Bone marrow (tissue), 2 donors: ENCODE measurements at places on chromosomes 3 and 15.

DNA sequence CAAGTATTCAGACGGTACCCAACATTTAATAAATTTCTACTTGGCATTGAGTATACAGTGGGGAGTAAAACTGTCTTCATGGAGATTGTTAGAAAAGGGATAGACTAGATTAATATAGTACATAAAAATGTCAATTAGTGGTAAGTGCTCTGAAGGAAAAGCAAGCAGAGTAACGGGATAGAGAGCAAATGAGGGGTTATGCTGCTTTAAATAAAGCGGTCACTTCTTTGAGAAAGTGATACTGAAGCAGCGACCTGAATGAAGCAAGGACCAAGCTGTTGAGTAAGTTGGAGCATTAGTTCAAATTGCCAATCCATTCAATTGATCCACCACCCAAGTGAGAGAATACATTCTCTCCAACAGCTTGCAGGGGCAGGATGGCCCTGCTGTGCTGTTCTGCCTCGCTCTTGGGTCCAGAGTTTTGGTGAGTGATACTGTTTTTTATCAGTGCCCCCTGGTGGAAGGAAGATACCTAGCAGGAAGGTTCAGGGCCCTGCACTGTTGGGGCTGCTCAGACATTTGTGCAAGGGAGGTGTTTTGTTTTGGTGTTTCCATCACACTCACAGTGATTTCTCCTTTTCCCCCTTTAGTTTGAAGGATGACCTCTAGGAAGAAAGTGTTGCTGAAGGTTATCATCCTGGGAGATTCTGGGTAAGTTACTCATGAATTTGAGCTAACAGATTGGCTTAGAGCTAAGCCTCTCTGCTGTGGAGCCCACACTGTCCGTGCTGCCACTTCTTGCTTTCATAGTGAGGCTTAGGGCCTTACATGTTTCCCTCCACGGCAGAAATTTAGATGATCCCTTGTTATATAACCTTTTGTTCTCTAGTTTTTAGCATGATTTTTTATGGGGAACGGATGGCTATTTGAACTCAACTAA lies 69.0 kb downstream of the RAB7A start:
- DNase-seq, result no peak

DNA sequence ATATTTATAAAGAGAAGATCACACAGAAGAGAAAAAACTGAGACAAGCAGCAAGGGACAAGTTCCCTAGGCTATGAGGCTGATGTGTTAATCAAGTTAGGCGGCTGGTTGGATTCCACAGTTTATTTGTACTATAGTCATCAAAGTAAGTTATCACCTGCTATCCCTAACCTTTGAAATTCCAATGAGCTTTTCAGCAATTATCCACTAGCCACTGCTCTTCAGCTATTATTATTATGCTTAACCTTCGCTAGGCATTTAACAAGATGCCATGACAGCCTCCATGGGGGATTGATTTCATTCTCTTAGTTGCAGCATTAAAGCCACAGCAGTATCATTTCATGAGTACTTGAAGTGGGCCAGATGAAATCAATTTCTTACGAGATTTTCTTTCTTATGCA lies 699.5 kb upstream of the NAALADL2 start:
- no peak for DNase-seq

GRCh38 chr3:151283907-151284461 lies 5.6 kb upstream of the P2RY14 start:
- no peak for DNase-seq

DNA sequence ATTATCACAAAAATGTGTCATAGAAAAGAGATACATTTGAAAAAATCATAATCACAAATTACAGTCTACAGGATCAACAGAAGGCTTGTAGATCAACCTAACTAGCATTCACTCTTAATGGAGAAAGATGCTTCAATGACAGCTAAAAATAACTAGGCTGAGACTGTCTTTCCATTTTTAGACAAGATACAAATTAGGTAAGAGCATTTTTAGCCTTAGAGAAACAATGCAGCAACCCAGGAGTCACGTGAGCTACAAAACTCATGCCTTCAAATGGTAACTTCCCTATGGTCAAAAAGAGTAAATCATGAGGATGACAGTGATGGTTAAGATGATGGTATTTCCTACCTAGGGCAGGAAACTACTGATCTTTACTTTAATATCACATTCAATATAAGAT lies 415.4 kb downstream of the MAGI1 start:
- DNase-seq, result no peak

DNA sequence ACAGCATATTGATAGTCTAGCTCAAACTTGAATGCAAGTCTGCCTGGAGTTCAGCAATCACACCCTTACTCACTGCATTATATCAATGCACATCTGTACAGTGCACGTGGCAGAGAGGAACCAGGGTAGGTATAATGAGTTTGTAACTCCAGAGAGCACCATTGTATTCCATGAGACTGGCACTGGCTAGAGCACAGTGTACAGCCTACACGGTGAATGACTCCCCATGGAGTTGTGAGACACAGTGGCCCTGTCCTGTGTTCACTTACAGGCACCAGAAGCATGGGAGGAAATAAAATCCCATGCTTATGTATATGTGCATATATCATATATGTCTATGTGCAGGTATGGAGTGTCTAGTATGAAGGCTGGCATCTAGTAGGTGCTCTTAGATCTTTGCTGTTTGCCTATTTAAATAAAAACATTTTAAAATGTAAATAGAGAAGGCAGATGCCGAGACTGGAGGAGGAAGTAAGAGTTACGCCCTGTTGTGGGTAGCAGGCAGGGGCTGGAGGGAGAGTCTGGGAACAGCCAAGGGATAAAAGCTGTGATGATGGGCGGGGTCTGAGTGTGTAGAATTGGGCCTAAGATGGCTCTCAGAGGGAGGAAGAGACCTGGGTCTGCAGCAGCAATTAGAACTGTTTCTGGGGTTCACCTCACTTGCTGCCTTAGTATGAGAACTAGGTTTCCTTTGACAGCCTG lies 360.7 kb upstream of the ICE2 start:
- DNase-seq, result no peak

GRCh38 chr15:101137312-101137940 lies 114.4 kb downstream of the CHSY1 start:
- DNase-seq, result no peak

DNA sequence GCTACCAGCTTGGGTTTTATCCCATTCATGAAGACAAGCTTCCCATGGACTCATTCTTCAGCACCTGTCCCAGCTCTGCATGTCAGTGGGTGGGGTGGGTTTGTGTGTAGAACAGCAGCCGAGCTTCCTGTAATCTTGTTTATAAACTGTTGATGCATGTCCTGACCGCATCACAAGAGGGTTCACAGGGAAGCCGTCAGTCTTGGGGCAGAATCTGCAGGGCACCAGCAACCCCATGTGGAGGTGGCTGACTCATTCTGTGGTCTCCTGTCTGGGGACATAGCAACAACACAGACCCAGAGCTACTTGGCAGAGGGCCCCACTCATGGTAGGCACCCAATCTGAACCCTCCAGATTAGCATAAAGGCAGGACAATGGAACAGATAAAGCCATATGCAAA lies 35.6 kb downstream of the DAPK2 start:
- DNase-seq, result peak; percentile 12
